ENCODE measurements at places on chromosomes 6 and 20.

DNA sequence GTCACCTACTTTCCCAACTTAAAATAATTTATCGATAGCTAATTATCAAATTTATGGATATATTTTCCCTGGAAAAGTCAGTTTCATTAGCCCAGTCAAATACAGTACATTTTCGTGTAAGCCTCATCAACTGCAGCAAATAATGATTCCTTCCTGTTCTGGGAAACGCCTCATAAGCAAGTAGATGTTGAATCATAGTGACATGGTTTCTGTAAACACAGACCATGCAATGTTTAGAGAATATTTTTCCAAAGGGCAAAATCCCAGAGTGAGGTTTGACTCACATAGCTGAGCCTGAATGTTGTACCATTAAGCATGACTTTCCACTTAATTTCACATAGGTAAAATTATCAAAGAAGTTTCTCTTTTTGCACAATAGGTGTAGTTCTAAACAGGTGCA, 16.7 kb upstream of the VNN1 start:
- DNase-seq = no peak

DNA sequence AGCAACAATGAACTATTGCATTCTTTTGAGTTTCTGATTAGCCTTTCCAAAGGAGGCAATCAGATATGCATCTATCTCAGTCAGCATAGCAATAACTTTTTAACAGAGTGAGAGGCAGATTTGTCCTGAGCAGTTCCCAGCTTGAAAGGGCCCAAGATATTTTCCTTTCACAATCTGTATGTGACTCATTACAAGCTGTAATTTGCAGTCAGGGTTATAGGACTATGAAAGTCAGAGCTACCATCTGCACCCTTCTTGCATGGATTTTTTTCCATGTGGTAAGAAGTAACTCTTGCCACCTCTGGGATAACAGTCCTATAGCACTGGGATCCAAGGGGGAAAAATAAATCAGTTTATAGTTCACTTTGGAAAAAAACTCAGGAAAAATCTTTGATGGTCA, 318.2 kb upstream of the RGS17 start:
- DNase-seq = no peak

DNA sequence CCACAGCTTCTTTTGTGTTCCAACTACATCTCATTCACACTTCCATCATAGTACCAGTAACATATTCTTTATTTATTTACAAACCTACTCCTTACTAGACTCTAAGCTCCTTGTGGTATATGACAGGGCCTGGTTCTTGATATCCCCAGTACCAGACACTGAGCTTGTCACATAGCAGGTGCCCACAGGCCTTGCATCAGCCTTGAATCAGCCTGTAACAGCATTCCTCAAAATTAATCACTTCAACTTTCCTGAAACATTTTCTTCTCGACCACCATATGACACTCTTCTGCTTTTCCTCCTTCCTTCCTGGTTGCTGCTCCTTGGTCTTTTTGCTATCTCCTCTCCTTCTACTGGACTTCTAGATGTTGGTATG, 24.7 kb upstream of the SRPK1 start:
- no peak for DNase-seq

GRCh38 chr20:15523400-15523799, 1049.8 kb downstream of the KIF16B start:
- no peak for DNase-seq

DNA sequence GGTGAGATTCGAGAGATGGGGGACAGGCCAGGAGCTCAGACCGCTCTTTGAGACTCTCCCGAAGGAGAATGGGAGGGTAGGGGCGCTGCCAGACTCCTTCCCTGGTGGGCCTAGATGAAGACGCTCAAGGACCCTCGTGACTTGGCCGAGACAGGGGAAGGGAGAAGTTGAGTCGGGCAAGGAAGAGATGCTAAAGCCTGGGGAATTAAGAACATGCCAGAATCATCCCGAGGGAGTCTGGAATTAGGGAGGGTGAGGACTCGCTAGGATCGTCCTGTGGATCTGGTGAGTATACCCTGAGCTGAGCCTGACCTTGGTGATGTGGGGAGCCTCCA, 529 bp downstream of the UBE2C start:
- no peak for DNase-seq

GRCh38 chr6:35203680-35204079, 10.1 kb upstream of the SCUBE3 start:
- DNase-seq = no peak

DNA sequence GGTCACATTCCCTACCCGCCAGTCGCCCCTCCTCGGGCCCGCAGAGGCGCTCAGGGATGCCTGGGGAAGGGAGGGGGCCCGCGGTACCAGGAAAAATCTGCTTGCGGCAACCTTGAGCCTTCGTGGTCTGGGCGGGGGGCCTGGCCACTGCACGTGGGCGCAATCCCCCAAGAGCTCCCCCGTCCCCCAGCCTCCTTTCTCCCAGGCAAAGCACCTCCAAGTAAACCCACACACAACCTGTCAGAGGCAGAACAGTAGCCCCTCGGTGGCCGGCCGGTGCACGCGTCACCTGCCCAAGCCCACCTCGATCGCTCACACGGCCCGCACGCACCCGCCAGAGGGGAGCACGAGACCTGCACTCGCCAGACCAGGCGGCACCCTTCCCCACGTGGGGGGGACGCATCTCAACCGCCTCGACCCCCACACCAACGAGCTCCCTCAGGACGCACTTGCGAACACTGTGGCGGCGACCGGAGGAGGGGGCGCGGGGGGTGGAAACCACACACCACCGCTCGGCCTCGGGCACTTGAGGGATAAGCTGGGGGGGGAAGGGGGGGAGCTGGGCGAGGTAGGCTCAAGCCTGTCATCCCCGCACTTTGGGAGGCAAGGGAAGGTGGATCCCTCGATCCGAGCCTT, 1955.7 kb upstream of the DEFB115 start:
- DNase-seq = no peak

GRCh38 chr20:21398109-21399004, 1.0 kb upstream of the NKX2-4 start:
- no peak for DNase-seq

DNA sequence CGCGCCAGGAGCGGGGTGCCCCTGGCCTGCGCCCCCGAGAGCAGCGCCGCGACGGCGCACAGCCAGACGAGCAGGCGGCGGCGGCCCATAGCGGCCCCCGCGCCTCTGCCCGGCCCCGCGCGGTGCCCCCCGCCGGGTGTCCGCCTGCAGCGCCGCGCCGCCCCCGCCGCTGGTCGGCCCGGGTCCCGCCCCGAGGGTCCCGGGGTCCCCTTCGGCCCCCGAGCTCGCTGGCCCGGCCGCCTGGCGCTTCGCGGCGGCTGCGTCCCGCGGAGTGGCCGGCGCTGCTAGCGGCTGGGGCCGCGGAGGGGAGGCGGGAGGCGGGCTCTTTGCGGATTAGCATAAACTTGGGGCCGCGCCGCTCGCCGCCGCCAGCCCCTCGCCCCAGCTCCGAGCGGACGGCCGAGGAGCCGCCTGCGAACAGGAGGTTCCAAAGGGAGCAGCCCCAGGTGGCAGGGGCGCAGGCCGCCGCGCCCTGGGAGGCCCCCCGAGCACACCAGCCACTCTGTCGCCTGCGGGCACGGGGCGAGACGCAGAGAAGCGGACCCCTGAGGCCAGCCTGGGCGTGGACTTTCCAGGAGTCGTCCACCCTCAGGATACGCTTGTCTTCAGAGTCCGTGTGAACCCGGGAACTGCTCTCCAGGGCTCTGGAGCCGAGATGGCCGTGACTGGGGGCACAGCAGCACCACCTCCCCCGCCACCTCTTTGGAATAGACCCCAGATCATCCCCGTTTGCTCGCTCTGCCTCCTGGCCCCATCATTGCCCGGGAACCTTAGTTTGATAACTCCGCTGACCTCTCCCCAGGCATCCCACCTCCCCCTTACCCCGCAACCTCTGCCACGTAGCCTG, at the start of gene EMILIN3:
TSS of gene EMILIN3 (minus strand) at position 273 of the 847 bp plus-strand sequence. CDS start at position 89, 184 bp downstream.
- DNase-seq = no peak

DNA sequence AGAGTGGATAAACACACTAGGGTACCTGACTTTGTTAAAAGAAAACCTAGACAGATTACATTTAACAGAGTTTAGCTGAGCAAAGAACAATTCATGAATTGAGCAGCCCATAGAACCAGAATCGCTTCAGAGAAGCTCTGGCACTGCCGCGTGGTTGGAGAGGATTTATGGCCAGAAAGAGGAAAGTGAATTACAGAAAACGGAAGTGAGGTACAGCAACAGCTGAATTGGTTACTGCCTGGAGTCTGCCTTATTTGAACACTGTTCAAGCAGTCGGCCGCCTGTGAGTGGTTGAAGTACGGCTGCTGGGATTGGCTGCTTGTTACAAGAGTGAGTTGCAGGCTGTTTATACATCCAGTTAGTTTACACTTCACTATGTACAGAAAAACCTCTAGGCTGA, 253.8 kb upstream of the CDYL start:
- no peak for DNase-seq

DNA sequence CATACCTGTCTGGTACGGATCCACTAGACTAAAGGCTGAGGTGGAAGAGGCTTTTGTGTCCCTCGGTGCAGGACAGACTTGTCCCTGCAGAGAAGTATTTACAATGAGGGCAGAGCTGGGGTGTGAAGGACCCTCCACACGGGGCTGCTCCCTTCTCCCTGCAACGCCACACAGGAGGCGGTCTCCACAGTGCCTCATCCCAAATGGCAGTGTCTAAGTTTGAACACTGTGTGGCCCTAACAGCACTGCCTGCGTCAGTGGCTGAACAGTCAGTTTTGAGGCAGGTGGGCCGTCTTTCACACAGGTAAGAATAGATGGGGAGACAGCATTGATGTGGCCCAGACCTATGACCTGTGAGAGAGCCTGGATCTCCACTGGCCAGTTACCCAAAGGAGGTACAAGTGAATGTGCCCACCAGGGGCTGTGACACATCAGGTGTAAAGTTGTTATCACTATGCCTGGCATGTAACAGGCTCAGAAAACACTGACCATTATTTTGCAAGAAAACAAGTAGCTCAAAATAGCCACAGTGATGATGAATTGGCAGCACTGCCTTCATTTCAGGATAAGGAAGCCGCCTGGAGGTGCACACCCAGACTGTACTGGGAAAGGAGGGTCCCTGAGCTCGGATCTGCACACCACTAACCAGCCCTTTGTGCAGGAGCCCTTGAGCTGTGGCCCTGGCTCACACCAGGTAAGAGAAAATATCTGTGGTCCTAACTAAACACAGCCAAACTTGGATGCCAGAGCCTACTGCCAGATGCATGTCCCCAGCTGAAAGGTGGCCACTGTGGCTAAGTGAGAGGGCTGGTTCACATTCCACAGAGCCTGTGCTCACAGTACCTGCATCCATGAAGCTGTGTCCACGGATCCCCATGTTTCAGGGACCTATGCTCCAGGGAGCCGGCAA, 246.7 kb downstream of the DLL1 start:
- DNase-seq = no peak

DNA sequence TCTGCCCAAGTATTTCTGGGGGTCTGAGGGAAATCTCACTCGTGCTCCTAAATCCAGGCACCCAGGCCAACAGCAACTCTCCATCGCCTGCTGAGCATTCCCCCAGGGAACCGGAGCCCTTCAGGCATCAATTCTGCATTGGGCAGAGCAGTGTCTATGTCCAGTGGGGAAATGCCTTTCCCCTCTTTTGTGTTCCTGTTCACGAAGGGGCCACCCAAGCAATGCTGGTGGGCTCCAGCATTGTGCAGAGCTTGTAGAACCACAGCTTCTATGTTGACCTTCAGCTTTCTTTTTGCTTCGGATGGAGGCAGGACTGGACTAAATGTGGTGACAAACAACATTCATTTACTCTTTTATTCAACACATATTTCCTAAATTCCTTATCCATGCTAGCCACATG, 27.2 kb upstream of the DDR1 start:
- no peak for DNase-seq

DNA sequence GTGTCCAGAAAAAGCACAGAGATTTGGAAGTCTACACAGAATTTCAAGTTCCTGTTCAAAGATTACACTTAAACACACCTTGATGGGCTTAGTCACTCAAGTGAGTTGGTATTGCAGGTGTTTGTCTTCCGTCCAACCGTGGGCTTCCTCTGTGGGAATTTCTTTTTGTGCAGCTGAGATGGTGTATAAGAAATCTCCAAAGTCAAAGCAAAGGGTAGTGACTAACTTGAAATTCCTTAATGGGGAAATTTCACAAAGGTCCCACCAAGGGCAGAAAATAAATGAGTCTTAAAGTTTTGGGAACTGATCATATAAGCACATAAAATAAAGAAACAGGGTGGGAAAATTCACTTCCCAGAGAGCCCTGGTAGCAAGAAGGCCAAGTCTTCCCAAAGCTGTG, 102.0 kb upstream of the TNFAIP3 start:
- DNase-seq = no peak

DNA sequence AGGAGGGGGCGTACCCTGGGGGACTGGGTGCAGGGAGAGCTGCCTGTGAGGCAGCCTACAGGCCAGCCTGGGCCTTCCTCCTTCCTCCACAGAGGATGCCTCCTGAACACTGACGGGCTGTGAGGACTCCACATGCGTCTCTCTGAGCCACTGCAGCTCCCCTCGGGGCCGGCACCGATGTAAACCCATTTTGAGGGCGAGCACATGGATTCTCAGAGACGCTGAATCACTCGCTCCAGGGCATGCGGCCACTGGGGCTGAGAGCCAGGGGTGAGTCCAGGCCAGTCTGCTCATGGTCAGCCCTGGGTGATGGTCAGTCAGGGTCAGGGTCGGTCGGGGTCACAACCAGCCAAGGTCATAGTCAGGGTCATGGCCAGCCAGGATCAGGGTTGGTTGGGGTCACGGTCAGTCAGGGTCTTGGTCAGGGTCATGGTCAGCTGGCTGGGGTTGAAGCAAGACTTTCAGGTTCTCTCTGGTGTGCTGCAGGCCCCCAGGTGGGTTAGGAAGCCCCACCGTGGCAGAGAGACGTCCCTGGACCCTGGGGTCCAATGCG, 14.7 kb upstream of the RBBP8NL start:
- no peak for DNase-seq

DNA sequence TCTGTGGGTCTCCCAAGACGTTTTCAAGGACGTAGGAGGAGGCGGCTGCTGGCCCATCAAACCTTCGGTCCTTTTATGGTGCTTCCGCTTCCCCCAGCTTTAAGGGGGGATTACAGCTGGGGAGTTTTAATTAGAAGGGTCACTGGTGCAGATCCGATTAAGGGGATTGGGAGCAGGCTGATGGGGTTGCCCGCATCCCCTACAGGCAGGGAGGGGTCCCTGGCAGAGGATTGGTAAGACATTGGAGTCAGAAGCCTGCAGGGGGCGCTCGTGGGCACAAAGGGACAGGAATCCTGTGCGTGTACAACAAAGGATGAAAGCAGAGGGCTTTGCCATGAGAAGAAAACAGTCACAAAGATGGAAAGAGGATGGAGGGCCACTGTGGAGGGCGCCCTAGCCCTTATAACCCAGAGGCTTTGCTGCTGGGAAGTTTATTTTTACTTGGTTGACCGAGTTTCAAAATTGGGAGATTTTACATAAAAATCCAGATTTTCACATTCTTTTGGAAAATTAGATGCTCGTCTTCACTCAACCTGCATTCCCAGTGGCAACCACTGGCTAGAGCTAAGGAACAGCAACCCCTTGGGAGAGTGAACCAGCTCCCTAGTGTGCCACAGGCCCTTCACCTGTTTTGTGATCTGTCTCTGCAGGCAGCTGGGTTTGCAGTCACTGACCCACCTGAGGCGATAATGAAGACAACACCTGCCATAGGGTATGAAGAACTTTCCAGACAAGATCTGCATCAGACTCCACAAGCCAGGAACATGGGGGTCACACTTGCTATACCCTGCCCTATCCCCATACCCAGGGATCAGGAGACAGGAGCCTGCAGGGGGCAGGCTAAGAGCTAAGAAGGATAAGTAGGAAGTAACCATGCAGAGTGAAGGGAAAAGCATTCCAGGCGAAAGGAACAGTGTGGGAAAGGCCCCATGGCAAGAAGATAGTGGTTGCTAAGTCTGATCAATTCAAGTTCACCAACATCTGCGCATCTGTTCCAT, 97.7 kb downstream of the KCNB1 start:
- no peak for DNase-seq

GRCh38 chr6:85186546-85187175, 263.2 kb upstream of the NT5E start:
- DNase-seq = no peak

- no peak for DNase-seq
Observed at GRCh38 chr6:140871911-140872310, 1260.8 kb upstream of the GJE1 start.
